ENCODE measurements at places on chromosomes 7 and 10.
A peak's percentile ranks its signal among the peaks of the same experiment; 100 is the strongest.

DNA sequence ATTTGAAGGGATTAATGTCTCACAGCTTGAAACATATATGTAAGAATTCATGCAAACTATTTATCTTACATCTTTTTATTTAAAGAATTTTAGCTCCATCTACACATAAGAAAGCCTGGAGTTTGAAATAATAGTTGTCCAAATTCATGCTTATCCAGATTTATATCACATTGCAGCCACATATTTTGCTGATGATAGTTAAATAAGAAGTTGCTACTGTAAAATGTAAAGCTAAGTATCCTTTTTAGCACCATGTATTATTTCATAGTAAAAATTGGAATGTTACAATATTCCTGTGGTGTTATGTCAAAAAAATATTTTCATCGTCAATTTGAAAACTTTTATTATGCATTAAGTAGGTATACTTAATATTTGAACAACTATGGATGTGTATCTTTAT lies 27.3 kb upstream of the UMAD1 start:
- no peak for DNase-seq

GRCh38 chr10:88064608-88065382 lies 201.4 kb downstream of the PTEN start:
- DNase-seq: no peak

- no peak for DNase-seq
These were observed 104.9 kb upstream of the PDE1C start for GRCh38 chr7:32175099-32175498.

DNA sequence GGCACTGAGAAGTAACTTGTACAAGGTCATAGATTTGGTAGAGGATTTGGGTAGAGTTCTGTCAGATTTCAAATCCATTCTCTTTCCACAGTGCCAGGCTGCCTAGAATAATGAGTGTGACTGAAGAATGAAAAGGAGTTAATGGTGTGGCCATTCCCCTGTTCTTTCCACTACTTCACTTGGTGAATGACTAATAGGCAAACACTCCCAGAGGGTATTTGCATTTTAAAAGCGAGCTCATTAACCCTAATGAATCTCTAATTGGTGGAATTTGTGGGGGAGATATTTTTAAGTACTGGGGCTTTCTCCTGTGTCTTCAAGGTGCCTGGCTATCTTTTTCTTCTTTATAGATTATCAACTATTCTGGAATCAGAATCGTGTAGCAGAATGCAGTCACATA lies 74.8 kb upstream of the RPA3 start:
- no peak for DNase-seq

DNA sequence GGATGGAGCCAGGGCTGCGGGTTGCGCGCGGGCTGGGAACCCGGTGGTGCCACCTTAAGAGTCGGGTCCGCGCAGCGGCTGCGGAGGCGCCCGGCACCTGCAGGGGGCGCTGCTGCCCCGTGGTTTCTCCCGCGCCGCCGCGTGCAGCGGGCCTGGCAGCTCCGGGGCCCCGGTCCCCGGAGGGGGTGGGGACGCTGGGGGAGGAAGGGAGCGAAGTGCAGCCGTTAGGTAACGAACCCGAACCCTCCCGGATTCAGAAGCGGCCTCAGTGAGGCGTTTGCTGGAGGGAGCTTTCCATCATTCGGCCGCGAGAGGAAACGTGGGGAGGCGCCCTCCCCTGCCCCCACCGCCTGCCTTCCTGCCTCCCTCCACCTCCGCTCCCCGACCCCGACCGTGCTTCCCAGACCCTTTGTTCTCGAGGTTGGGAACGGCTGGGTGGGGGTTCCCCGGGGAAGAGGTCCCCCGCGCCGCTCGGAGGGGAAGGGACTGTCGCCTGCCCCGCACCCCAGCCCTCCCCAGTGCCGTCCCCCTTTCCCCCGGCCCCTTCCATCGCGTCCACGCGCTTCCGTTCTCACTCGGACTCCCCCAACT lies 29.6 kb downstream of the SKIDA1 start:
- peak; percentile 45 for DNase-seq

- no peak for DNase-seq
These were observed 166.2 kb downstream of the ZNF365 start for GRCh38 chr10:62540389-62540788.

- DNase-seq: no peak
These were observed 61.2 kb downstream of the CDCA7L start for GRCh38 chr7:21884496-21884895.

DNA sequence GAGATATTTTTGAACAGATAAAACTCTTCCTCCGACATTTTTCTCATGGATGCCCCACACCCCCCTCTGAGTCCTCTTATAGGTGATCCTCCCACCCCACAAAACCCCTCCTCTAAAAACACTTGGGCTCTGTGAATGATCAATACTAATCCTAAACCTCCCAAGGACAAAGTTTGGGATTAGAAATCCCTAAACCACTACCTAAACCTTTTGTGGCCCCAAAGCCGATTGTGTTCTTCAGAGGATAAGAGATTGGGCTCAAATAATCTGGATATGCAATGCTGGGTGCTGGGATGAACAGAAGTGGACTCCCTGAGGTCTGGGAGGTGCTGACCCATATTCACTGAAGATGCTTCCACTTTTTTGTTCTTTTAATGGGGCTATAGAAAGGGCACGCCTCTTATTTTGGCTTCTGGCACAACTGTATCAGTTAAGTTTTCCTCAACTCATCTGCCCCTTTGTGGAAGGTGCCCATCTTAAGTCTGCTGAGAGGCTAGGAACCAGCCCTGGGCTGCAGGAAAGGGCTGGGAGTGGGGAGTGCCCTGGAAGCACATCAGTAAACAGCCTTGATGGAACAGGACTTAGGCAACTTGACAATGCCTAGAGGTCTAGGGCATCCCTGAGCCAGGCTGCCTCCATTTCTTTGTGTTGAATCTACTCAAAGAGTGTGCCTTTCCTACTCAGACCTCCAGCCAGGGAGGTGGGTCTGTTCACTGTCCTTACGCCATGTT lies at the start of gene OPN1SW:
Gene OPN1SW, minus strand, starts transcription at position 51 of the 731 bp plus-strand sequence. Its CDS starts 13 bp downstream, at position 38.
- DNase-seq: no peak

GRCh38 chr7:81165070-81165469 lies 246.2 kb upstream of the SEMA3C start:
- DNase-seq: no peak

DNA sequence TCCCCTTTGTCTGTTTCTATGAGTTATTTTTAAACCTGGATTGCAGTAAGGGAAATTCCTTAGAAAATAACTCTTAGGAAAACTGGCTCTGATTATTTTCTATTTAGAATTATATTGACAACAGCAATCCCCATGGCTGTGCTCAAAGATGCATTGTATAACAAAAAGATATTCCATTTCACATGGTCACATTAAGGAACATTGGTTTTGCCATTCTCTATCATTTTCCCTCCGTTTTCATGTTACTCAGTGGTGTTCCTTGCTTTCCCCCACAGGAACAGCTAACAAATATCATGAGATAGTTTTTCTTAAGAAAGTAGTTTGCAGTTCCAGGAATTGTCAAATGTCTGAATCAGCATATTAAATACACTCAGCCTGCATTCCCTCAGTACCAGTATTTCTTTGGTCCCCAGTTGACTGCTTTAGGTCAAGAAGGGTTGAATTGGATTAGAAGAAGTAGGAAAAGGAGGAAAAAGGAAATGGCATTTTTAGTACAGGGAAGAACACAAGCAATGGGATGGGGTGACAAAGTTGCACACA lies 436.7 kb downstream of the TNS3 start:
- no peak for DNase-seq

DNA sequence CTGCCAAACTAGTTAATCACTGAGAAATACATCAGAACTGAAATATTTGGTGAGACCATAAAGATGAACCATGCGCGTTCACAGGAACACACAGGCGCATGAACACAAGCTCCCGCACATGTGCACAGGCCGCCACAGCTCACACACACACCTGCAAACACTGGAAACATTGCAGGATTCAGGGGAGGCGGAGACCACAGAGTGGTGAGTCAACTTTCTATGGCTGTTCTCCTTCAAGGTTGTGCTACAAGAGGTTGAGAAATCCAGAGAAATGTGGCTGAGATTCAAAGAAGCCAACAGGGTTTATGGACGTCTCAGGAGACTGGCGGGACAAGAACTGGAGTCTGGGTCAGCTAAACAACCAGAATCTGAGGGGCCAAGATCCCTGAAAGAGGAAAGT lies 17.8 kb downstream of the ESYT2 start:
- no peak for DNase-seq

DNA sequence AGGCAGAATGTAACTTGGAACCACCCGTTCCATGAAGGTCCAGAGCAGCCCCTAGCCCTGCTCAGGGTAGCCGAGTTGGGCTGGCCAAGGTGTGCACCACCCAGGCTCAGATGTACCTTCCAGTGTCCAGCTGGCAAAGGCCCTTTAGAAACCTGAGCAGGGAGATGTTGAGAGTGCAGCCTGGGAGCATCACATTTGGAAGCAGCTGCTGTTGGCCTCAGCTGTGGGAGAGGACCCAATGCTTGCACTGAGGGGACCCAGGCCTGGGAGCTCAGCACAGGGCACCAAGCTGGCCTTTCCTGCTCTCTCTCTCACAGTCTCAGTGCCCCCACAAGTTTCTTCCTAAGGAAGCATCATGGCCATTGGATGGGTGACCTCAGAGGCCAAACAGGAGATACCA lies 33.5 kb downstream of the ANXA8 start:
- DNase-seq: no peak

GRCh38 chr10:69348816-69349541 lies 67.7 kb downstream of the TACR2 start:
- peak; percentile 77 for DNase-seq

- no peak for DNase-seq
These were observed 207.3 kb downstream of the KIAA1217 start for GRCh38 chr10:24416248-24416647.

DNA sequence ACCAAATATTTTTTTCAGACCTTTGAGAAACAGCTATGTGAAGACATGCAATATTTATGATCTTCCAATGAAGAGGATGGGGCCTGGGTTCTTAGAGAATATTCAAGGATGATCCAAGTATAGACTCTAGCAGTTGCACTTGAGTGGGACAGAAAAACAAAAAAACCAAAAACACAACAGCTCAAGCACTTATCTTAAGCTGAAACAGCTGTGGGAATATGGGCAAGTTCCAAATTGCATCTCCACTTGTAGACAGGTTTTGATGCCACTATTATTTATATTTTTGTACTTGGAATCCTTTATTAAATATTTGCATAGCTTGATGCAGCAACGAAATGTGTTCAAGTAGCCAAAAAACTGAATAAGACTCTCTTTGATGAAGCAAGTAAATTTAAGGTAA lies 2.2 kb upstream of the PDK4 start:
- no peak for DNase-seq

- no peak for DNase-seq
These were observed 12.7 kb upstream of the MIOS start for GRCh38 chr7:7554021-7554432.

- DNase-seq: no peak
These were observed 5.3 kb upstream of the C1GALT1 start for GRCh38 chr7:7177044-7177517.

- DNase-seq: no peak
These were observed 49.2 kb upstream of the ARID5B start for GRCh38 chr10:61852261-61852660.

DNA sequence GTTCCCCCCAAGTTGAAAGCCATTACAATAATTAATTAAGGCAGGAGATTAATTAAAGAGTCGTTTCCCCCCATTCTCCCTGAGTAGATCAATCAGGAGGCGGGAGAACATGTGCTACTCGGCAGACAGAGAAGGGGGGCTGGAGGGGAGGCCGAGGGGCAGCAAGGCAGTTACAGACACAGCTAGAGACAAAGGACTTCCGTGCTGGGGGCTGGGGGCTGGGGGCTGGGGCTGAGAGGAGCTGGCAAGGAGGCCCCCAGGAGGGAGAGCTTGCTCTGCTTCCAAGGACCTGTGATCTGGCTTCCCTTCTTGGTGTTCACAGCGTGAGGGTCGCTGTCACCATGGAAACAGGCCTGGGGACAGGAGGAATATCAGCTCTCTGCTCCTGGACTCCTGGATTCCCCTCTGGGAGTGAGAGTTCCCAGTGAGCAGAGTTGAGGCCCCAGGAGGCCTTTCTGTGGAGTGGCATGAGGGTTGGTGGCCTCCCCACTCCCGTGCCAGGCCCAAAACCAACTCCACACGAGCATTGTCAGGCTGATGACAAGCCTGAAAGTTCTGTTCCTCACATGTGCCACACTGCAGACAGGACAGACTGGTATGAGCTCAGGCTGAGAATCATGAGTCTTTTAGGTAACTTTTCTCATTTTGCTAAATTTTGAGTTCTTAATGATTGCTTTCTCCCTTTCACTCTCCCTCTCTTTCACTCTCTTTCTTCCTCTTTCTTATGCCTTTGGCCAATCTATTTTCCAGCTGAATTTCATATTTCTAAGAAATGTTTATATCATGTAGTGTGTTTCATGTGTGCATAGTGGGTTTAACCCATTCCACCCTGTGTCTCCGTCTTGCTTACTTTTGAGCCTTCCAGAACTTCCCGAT lies 16.4 kb downstream of the FAM241B start:
- DNase-seq: no peak

DNA sequence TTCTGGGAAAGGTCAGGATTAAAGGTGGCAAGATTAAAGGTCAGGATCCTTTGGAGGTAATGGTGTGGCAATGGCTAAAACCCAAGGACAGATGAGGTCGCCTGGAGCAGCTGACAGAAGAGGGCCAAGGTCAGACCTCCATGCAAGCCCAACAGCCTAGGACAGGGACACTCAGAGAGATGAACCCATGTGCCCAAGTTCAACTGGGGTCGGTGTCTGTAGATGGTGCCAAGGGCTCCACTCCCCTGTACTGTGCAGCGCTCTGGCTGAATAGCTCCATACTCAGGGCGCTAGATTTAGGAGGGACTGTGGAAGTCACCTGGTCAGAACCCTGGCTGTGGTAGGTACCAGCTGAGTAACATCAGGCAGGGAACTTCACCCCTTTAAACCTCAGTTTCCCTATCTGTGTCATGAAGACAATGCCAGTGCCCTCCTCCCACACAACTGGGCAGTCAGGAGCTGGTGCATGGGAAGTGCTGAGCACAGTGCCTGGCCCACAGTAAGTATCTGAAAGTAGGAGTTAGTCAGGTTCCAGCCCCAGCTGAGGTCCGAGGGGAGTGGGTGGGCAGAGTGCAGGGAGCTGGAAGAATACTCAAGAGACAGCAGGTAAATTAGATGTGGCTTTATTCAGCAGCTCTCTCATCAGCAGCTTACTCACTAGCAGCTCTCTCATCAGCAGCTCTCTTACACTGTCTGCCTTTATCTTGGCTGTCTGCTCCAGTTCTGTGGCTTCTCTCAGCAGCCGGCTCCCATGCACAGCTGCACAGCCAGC lies 327.1 kb downstream of the GLRX3 start:
- DNase-seq: no peak

DNA sequence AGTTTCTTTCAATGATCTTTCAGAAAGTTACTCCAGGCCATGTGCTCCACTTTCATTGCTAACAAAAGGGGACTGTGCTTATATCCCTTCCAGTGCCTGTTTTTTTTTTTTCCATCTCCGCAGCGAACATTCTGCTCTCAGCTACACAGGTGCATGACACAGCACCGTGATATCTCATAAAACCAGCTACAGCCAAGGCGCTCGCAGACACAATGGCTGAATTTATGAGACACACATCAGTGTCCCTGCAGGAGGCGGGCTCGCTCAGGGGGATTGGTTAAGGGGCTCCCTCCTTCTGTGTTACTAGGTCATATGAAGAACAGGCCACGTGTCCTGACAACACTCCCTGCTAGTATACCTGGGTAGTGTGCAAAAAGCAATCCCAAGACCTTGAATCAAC lies 245.5 kb downstream of the SKAP2 start:
- DNase-seq: no peak

GRCh38 chr10:2700626-2701305 lies 366.6 kb upstream of the PFKP start:
- DNase-seq: no peak

All from NCI-H2029 (cell line).